ENCODE measurements at places on chromosomes 4 and X.

DNA sequence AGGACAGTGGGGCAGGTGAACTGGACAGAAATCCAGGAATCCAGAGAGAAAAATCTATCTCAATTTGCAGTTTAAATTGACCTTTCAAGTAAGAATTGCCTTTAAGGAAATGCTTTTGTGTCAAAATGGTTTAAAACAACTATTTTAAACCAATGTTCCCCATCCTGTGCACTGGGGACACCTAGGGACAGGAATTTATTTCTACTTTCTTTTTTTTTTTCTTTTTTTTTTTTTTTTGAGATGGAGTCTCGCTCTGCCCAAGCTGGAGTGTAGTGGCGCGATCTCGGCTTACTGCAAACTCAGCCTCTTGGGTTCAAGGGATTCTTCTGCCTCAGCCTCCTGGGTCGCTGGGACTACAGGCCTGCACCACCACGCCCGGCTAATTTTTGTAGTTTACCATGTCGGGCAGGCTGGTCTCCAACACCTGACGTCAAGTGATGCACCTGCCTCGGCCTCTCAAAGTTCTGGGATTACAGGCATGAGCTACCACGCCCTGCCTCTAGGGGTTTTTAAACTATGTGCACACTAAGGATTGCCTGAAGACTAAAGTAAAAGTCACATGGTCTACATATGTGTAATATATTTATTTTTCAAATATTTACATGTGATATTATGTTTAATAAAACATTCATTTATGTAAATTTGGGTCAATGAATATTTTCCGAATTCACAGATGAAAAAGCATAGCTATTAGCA, 1213.4 kb downstream of the STIM2 start:
- DNase-seq = no peak

DNA sequence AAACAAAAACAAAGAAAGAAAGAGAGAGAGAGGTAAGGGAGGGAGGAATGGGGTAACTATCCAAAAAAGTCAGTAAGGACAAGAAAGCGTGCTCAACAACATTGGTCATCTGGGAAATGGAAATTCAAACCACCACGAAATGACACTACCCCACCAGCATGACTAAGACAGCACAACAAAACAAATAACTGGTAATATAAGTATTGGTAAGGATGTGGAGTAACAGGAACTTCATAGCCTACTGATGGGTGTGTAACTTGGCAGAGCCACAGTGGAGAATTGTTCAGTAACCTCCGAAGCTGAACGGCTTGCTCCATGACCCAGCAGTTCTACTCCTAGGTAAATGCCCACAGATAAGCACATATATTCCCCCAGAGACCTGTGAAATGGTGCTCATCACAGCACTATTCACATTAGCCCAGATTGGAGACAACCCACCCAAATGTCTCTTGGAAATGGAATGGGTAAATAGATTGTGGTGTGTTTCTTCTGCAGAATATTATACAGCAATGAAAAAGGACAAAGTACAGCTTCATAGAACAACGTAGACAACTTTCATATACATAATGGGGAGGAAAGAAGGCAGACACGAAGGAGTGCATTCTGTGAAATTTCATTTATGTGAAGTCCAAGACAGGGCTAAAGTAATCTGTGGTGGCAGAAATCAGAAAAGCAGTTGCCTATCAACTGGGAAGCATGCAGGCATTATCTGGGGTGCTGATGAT, 95.5 kb upstream of the ATP6AP2 start:
- no peak for DNase-seq

DNA sequence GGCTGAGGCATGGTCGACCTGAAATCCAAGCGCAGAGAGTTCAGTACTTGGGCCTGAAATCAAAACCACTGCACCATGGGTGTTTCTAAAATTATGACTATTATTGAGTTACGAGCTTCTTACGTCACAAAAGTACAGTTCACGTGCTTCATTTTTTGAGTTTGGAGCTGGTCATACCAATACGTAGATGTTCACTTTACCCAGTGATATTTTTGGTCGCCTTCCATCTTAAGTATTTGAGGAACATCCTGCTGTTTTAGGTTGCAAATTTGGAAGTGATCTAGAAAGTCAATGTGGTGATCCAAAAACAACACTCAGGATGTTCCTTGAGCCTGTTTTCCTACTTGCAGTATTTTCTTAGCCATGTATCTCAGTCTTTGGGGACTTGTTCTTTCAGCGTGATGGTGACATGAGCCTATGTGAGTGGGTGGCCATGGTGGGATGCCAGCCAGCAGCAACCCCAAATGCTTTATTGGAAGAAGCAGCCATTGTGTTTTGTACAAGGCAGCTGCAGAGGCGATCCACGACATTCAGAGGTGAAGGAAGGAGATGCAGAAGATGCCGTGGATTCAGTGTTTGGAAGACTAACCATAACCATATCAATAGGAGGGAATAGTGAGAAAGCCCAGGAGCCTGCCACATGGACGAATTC, 28.7 kb downstream of the LDB2 start:
- no peak for DNase-seq

DNA sequence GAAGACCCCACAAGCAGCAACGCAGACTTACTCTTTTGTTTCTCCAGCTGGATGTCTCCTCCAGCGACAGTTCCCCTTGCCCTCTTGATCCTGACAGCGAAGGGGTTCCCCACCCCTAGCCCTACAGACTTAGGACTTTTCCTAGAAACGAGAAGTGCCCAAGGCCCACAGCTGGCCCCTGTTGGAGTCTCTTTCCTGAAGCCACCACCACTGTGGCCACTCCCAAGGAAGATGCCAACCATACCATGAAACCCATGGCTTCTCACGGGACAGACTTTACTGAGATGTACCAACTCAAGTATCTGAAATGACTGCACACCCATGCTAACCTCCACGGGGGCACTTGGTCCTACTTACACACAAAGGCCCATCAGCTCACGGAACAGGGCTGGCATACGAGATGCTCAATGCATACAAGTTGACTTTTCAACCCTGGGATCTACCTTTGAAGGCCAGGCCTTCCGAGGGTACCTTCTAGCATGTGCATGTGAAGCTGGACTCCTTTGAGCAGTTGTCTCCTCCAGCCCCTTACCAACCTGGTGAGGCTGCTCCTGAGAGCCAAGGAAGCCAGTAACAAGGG, 924 bp upstream of the IRAK1 start:
- DNase-seq = no peak

All from T1000 (cell line).